T follicular helper cell (primary cell): ENCODE measurements at places on chromosomes 1 and 21.

DNA sequence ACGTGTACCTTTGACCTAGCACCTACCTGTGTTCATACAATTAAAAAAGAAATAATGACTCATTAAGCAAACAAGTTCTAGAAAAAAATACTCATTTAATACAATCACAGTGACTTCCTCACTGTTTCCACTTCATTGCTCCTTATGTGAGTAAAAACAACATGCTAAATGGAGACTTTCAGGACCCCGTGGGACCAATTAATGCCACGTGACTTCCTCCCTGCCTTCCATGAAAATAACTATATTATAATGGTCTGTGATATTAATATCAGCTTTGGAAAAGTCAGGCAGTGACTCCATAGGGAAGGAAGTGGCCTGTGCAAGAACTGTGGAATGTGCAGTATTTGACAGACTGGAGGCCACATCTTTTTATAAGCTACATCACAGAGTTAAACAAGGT, 337.8 kb downstream of the HLX start:
- DNase-seq = no peak

GRCh38 chr1:234628089-234628488, 18.1 kb upstream of the IRF2BP2 start:
- no peak for DNase-seq

- DNase-seq = no peak
These were observed 10.9 kb upstream of the CAP1 start for GRCh38 chr1:40029608-40030007.

DNA sequence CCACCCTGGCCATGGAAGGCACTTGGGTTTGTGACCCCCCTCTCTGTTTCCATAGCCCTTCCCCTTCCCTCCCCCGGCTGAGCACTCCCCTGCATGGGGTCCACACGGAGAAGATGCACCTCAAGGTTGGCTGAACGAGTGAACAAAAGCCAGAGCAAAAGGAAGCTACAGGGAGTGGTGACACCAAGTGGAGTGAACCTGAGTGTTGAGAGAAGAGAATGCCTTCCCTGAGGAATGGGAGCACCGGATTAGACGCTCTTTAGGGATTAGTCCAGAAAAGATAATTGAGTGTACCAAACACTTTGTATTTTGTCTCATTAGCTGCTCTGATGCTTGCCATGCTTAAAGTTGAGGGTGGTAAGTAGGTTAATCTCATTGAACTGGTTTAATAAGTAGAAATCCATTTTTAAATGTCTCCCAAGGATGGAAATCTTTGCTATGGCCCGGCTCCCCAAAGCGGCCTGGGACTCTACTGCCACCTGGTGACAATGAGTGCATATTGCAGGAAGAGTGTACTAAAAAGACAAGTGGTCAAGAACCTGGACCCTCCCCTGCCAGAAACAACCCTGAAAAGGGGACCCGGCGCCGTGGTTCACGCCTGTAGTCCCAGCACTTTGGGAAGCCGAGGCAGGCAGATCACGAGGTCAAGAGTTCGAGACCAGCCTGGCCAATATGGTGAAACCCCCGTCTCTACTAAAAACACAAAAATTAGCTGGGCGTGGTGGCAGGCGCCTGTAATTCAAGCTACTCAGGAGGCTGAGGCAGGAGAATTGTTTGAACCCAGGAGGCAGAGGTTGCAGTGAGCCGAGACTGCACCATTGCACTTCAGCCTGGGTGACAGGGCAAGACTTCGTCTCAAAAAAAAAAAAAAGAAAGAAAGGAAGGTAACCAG, 150.6 kb upstream of the ZC3H12A start:
- no peak for DNase-seq

GRCh38 chr1:118249641-118250040, 64.6 kb upstream of the SPAG17 start:
- DNase-seq = no peak

DNA sequence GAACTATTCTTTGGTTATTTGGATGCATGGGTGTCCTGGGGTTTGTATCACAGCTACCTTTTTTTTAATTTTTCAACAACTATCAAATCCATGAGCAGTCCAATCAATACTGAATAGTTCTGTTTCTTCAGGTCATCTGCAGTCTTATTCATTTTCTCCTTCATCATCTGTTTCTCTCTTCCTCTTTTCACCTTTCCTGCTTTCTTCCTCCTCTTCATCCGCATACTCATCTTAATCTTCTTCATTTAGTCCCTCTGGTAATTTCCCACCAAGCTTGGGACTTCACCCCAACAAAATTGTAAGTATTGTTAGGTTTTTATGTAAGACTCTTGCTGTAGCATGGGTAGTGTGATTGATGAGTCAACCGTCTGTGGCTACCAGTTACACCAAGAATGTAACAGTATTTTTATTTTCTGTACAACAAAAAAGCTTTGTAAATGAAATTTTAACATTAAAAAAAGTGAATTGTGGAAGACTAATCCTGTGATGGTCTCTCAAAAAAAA, 184.1 kb upstream of the RNPC3 start:
- no peak for DNase-seq
